Heart right ventricle (tissue), 16 donors: ENCODE measurements at places on chromosomes 3 and 15.

DNA sequence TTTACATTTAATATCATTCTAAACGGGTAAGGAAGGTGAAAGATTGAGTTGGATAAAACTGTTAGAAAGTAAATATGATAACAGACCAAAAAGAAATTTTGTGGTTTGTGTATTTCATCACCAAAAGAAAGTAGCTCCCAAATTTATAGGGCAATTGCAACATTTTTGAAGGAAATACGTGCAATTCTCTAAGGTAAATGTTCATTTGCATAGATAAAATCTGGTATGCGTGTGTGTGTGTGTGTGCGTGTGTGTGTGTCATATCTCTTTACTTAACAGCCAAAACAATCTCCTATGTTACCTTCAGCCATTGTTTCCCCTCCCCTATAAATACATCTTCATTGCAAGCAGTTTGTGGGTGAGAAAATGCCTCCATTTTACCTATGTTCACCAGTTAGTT lies 208.4 kb downstream of the TNIK start:
- no peak overlapping the region for H3K27ac ChIP-seq
- peaks cover 3% of the 10 kb centered on the region for H3K4me1 ChIP-seq
- no peak overlapping the region for H3K4me3 ChIP-seq
- no peaks in the 10 kb centered on the region for H3K27me3 ChIP-seq

DNA sequence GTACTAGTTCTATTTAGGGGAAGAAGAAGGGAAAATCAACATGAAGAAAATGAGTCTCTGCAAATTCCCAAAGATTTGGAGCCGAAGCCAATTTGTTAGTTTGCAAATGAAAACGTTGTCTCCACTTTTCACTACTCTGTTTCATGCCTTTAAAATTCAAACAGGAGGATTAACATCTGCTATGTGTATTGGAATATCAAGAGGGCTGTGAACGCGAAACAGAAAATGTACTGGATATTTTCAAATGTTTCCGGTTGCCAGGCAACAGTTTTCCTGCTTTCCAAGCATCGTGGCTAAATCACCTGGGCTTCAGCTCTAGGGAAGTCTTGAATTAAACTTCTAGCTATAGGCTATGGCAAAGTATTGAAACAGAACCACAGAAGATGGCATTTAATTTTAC lies 172.8 kb downstream of the KCNMB2 start:
- H3K4me3 ChIP-seq, result no peak overlapping the region
- H3K27ac ChIP-seq, result no peak overlapping the region
- no peak for DNase-seq
- no peaks in the 10 kb centered on the region for H3K27me3 ChIP-seq
- peaks cover 22% of the 10 kb centered on the region for H3K4me1 ChIP-seq

GRCh38 chr3:64048631-64049061 lies 25.4 kb upstream of the PSMD6 start:
- H3K4me1 ChIP-seq, result no peaks in the 10 kb centered on the region
- no peak for DNase-seq
- H3K36me3 ChIP-seq, result no peaks in the 10 kb centered on the region
- H3K4me3 ChIP-seq, result no peak overlapping the region
- H3K27ac ChIP-seq, result no peak overlapping the region
- H3K27me3 ChIP-seq, result no peaks in the 10 kb centered on the region

DNA sequence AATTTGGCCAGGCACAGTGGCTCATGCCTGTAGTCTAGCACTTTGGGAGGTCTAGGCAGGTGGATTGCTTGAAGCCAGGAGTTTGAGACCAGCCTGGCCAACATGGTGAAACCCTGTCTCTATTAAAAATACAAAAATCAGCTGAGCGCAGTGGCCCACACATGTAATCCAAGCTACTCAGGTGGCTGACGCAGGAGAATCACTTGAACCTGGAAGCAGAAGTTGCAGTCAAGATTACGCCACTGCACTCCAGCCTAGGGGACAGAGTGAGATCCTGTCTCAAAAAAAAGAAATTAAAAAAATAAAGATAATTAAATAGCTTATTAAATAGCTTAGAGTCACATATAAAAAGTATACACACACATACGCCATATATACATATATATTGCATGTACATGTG lies 3.7 kb upstream of the TIPARP start:
- DNase-seq, result no peak
- no peaks in the 10 kb centered on the region for H3K27me3 ChIP-seq
- no peak overlapping the region for H3K27ac ChIP-seq
- H3K36me3 ChIP-seq, result no peaks in the 10 kb centered on the region
- H3K4me3 ChIP-seq, result no peak overlapping the region

- H3K4me1 ChIP-seq, result peaks cover 6% of the 10 kb centered on the region
- H3K27me3 ChIP-seq, result no peaks in the 10 kb centered on the region
- H3K27ac ChIP-seq, result no peak overlapping the region
- no peak overlapping the region for H3K4me3 ChIP-seq
- no peaks in the 10 kb centered on the region for H3K36me3 ChIP-seq
Observed at GRCh38 chr3:106819440-106819839, 557.8 kb upstream of the CCDC54 start.

- H3K27ac ChIP-seq, result no peak overlapping the region
- H3K4me3 ChIP-seq, result no peak overlapping the region
- DNase-seq, result no peak
- H3K36me3 ChIP-seq, result peaks cover 14% of the 10 kb centered on the region
- no peaks in the 10 kb centered on the region for H3K27me3 ChIP-seq
- H3K4me1 ChIP-seq, result peaks cover 10% of the 10 kb centered on the region
Observed at GRCh38 chr3:37610529-37610928, 251.2 kb upstream of the CTDSPL start.

- no peak for DNase-seq
- H3K36me3 ChIP-seq, result no peaks in the 10 kb centered on the region
- H3K27ac ChIP-seq, result no peak overlapping the region
Observed at GRCh38 chr15:70271422-70272088, 173.8 kb upstream of the TLE3 start.

- H3K4me1 ChIP-seq, result no peaks in the 10 kb centered on the region
- H3K4me3 ChIP-seq, result no peak overlapping the region
- no peaks in the 10 kb centered on the region for H3K27me3 ChIP-seq
- H3K27ac ChIP-seq, result no peak overlapping the region
- H3K36me3 ChIP-seq, result no peaks in the 10 kb centered on the region
Observed at GRCh38 chr3:24529210-24529609, 34.6 kb upstream of the THRB start.

DNA sequence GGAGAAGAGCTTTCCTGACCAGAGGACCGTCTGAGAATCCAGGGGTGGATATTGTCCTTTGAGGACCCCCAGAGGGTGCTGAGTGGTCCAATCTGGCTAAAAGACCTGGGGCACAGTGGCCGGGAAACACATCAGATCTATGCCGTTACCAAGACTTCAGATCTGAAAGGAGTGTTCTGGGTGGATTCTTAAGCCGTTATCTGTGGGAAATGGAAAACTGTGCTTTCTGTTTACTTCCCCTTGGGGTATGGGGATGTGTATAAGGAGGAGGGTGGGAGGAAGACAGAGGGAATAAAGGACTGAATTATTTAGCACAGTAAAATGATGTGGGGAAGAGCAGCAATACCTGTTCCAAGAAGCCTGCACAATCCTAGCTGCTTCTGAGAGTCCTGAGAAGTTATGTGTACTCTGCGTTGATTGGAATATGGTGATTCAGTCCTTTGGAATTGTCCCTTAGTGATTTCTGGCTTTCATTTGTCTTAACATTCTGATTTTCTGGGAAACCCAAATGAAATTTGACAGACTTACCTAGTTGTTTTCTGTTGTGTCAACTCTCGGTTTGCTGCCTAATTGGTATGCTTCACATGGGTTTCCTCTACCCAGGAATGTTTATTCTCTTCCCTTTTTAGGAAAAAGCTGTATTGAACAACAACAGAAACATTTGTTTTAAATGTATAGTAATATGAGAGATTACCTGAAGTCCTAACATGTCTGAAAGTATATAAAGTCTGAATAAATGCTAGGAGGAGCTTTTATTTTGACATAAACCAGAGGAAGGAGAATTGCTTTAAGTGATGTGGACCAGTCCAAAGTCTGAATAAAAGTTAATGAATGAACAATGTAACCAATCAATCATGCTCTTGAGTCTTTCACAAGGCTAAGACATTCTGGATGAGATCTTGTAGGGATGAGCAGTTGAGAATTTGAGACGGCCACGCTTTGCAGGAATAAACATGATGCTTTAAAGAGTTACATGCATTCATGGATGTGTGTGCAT lies 427.1 kb upstream of the C2CD4B start:
- H3K36me3 ChIP-seq, result no peaks in the 10 kb centered on the region
- H3K4me3 ChIP-seq, result no peak overlapping the region
- DNase-seq, result no peak
- H3K27me3 ChIP-seq, result no peaks in the 10 kb centered on the region
- peaks cover 43% of the 10 kb centered on the region for H3K4me1 ChIP-seq
